HCEC 1CT (cell line): ENCODE measurements at places on chromosomes 7 and 10.

- no peak for DNase-seq
These were observed 441.8 kb downstream of the INHBA start for GRCh38 chr7:41261080-41261479.

DNA sequence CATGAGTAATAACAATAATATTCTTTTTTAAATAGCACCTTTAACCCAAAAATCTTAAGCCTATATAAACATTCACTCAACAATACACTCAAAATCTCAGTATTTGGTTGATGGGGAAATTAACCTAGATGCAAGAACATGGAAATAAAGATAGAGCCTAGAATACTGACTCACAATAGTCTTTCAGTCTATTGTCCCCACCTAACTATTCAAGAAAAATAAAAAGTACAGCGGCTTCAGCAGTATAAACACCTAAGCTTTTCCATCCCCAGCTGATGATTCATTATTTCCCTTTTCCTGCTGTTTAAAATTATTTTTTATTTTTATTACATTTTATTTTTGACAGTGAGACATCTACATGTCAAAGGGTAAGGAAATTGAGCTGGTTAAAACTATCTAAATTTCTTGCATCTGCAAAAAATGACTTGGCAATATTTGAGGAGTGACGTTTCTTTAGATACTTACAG lies 201.4 kb downstream of the FZD1 start:
- no peak for DNase-seq

- DNase-seq, result peak; percentile 71
These were observed 43.8 kb downstream of the ARL4A start for GRCh38 chr7:12731214-12731656.

DNA sequence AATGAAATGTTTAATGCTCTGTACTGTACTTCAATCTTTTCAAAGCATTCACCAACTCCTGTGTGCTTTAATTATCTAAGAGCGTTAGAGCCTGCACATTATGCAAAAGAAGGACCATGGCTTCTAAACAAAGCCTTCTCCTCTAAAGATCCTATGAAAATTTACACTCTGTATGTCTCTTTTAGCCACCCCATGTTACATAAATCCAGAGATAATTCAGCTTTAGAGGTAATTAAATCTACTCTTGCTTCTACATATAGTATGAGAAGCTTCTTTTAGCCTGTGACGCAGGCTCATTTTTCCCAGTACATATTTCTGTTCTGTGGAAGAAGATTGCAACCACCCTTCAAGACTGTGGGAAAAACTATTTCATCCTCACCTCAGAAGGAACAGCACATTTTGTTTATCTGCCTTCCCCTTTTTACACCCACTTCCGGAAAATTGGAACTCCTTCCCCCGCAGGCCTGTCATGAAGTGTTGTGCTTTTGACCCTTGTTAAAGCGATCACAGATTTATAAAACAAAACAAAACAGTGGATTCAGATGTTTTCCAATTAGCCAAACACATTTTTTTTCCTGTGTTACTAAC lies 8.1 kb upstream of the TAS2R16 start:
- no peak for DNase-seq

- no peak for DNase-seq
These were observed 574.4 kb downstream of the PTPRN2 start for GRCh38 chr7:158013085-158013668.

DNA sequence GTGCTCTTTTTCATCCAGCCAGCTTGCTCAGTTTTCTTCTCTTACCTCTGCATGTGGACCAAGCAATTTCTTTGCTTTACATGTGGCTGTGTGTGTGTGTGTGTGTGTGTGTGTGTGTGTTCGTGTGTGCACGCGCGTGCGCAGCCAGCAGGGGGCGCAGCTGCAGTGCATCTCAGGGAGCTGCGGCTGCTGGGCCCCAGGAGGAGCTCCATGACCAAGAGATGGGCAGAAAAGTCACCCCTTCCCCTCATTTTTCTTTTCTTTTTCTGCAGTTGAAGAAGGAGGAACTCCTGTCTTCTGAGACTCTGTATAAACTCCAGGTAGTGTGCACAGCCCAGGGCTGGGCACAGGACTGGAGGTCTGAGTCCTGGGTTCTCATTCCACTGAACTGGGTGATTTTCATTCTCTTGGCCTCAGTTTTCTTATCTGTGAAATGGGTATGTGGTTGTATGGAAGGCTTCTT lies 41.8 kb downstream of the BLNK start:
- peak; percentile 48 for DNase-seq

DNA sequence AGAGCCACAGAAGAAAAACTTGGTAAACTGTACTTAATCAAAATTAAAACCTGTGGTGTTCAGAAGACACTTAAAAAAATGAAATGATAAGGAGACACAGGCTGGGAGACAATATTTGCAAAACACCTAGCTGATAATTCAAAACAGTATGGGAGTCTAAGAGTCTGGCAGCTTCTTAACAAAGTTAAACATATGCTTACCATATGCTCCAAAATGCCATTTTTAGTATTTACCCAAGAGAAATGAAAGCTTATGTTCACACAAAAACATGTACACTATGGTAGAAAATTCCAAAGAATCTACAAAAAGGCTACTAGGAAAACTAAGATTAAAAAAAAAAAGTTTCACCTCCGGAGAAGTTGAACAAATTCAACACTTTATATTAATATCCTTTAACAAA lies 48.6 kb downstream of the ITGB1 start:
- no peak for DNase-seq

GRCh38 chr7:12158334-12159060 lies 52.6 kb upstream of the TMEM106B start:
- peak; percentile 81 for DNase-seq

- DNase-seq, result no peak
These were observed 60.9 kb downstream of the SLC35B4 start for GRCh38 chr7:134255814-134256213.

DNA sequence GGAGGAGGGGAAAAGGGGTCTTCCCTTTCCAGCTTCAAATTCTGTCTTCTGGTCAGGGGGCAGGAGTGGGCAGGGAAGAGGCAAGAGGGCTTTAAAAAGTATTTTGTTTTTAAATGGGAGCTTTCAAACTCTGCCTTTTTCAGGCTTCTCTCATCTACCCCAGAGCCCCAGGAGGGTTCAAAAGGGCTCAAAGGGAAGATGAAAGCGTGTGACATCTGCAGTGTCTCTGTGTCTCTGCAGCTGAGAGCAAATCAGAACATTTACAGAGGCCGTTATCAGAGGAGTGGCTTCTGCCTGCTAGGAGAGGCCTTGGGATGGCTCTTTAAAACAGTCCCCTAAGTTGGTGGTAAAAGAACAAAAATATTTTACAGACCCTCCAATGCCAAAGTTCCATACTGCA lies 30.3 kb downstream of the TRIM8 start:
- no peak for DNase-seq

DNA sequence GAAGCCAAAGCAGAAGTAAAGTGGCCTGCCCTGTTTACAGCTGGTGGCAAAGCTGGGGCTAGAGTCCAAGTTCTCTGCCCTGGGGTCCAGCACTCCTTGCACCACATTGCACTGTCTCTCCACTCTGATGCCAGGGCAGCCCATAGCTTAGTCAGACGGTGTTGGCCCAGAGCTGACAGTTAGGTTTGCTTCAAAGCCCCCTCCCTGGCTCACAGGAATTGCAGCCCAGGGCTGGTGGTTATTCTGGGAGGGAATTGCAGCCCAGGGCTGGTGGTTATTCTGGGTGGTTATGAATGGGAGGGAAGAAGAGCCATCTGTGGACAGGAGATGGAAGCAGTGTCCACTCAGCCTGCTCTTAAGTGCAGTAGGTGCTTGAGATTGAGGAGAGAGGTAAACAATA lies 88.9 kb downstream of the SCRN1 start:
- DNase-seq, result no peak
